ENCODE measurements at places on chromosomes 5 and 9.
A peak's percentile ranks its signal among the peaks of the same experiment; 100 is the strongest.

- DNase-seq: no peak
Observed at GRCh38 chr9:136011703-136012496, 50.7 kb upstream of the UBAC1 start.

GRCh38 chr5:132877938-132878337, 4.5 kb downstream of the LEAP2 start:
- DNase-seq: no peak

DNA sequence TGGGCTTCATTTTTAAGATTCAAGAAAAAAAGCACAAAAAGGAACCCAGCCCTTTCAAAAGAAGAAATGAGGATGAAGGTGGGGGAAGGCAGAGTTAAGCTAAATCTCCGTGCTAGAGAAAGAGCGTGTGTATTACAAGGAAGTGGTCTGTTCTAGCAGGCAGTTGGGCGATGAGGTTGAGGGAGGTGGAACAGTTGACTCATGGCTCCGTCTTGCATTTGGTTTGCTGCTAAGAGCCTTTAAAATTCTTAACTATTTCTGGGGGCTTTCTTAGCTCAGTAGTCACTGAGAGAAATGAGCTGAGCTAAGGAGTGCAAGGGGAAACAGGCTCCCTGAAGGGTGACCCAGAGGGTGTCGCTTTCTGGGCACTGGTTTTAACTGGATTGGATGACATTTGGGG, 117.4 kb downstream of the GCNT1 start:
- DNase-seq: peak; percentile 59

GRCh38 chr5:2841208-2841607, 89.7 kb upstream of the IRX2 start:
- no peak for DNase-seq

- no peak for DNase-seq
Observed at GRCh38 chr5:56506211-56506965, 273.3 kb upstream of the ANKRD55 start.

- no peak for DNase-seq
Observed at GRCh38 chr5:178289438-178289837, 56.8 kb upstream of the PHYKPL start.

All from CD4-positive, alpha-beta T cell treated with Interferon alpha-2 for 1 hour (primary cell).